Neural crest cell (in vitro differentiated cells): ENCODE measurements at places on chromosomes 5 and 9. TPM values are rescaled to one million over a fixed set of nuclear protein-coding genes. Genes with fewer than 3 reads are reported as not detected.
A peak's percentile ranks its signal among the peaks of the same experiment; 100 is the strongest.

Gene MEIKIN
- not detected in 2 replicates for total RNA-seq

Gene SLC25A2
- total RNA-seq = 0.72 and 1.1 TPM in 2 replicates

Gene ZNF366
- not detected in 2 replicates for total RNA-seq

Gene POLE3
- 86.5 and 86.6 TPM in 2 replicates for total RNA-seq

Gene TAF11L6
- not detected in 2 replicates for total RNA-seq

Gene FGF18
- 2.4 TPM in 2 replicates for total RNA-seq

Gene TPPP
- total RNA-seq = 2.6 and 2.7 TPM in 2 replicates

Gene PRUNE2
- total RNA-seq = 4.3 and 5.4 TPM in 2 replicates

Gene CAMK2A
- total RNA-seq = 0.30 and 0.59 TPM in 2 replicates

Gene SH2D3C
- total RNA-seq = 6.0 and 7.2 TPM in 2 replicates

Gene TMEM203
- 45.0 and 49.7 TPM in 2 replicates for total RNA-seq

DNA sequence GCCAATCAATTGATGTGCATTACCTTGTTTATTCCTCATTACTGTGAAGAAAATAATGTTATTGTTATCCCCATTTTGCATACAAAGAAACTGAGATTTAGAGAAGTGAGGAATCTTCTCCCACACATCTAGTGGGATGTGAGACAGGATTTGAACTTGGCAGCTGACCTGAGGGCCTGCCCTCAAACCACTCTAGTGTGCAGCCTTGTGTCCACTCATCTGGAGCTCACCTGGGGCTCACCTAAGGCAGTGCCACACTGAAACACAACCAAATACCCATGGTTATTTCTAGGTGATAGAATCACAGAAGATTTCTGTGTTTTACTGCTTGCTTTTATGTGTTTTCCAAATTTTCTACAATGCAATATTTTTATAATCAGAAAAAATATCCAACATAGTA lies 94.7 kb upstream of the SAP30L start:
- H3K4me3 ChIP-seq = no peak overlapping the region
- H3K36me3 ChIP-seq = no peaks in the 10 kb centered on the region
- peaks cover 24% of the 10 kb centered on the region for H3K4me1 ChIP-seq
- no peaks in the 10 kb centered on the region for H3K27me3 ChIP-seq
- no peak for DNase-seq

DNA sequence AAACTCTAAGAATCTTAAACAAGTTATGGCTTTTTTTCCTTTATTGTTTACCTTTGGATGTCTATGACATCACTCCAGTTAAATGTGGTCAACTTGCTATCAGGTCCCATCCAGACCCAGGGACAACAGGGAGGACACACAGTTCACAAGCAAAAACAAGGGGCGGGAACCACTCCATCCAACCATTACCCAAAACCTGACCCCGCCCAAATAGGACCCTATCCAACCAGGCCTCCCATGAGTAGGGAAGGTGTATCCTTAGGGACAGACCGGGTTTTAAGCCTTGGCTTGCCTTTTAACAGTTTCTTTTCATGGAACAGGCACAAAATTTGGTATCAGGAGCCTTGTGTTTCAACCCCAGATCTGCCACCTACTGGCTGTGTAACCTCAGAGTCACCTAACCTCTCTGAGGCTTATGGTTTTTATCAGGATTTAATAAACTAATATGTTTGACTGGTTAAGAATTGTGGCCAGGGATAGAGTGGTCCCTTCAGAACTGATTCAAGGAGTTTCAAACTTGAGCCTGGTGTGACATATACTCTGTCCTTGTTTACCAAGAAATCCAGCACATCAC lies 127.7 kb upstream of the RAD23B start:
- H3K4me3 ChIP-seq = no peak overlapping the region
- no peak overlapping the region for H3K27ac ChIP-seq
- H3K27me3 ChIP-seq = no peaks in the 10 kb centered on the region
- DNase-seq = no peak
- H3K4me1 ChIP-seq = peaks cover 6% of the 10 kb centered on the region

GRCh38 chr5:68953231-68953874 lies 140.5 kb upstream of the SLC30A5 start:
- no peak overlapping the region for H3K27ac ChIP-seq
- H3K4me1 ChIP-seq = peaks cover 8% of the 10 kb centered on the region
- no peak overlapping the region for H3K4me3 ChIP-seq
- H3K27me3 ChIP-seq = no peaks in the 10 kb centered on the region

DNA sequence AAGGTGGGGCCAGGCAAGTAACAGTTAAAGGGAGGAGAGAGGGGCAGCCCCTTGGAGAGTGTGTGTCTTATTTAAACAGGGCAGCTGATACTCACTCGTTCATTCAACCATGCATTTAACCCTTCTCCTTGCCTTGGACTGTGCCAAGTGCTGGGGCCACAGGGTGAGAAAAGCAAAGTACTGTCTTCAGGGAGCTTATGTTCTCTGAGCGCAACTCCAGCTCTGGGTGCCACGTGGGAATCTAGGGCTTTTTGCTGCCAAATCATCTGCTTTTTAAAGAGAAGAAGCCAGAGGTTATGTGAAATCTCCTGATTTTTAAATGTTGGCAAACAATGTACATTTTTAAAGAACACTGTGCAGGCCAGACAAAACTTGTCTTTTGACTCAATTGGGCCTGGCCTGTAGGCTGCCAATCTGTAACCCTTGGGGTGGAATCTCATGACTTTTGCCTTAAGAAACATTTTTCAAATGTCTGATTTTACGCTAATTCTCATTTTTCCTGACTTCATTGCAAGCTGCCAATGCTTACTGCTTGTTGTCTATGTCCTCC lies 157.8 kb downstream of the NTRK2 start:
- peaks cover 16% of the 10 kb centered on the region for H3K4me1 ChIP-seq
- no peaks in the 10 kb centered on the region for H3K36me3 ChIP-seq
- peak overlapping the region; percentile 39 for H3K27ac ChIP-seq
- DNase-seq = no peak
- no peak overlapping the region for H3K4me3 ChIP-seq

DNA sequence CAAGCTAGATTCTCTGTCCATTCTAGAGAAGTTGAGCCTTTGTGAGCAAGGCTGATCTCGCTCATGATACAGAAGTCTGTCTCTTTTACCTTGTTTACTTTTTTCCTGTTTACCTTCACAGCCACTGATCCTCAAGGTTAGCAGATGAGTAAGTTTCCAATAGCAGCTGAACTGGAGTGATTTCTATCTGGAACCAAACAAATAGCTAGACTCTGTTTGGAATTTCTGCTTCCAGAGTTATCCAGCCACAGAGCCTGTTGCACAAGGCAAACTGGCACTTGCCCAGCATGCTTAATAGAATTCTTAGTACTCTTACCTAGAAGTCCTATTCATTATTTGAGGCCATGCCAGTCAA lies 12.8 kb upstream of the PANK3 start:
- H3K4me3 ChIP-seq = no peak overlapping the region
- peaks cover 4% of the 10 kb centered on the region for H3K4me1 ChIP-seq
- no peaks in the 10 kb centered on the region for H3K36me3 ChIP-seq
- H3K27ac ChIP-seq = no peak overlapping the region

DNA sequence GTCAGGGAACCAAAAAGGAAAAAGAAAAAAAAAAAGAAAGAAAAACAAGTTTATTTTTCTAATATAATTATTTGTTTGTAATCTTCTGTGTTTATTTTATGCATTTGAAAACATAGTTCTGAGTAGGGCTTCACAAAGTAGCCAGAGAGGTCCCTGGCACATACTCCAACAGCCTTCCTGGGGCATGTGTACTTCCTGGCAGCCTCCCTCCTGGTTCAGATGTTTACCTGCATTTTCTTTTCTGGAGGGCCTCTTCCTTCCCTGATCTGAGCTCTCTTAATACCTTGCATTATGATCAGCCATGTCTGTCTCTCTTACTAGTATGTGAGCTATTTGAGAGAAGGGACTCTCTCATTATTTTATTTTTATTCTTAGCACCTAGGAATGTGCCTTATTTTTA lies 361.8 kb downstream of the KDM4C start:
- H3K4me3 ChIP-seq = no peak overlapping the region
- no peaks in the 10 kb centered on the region for H3K27me3 ChIP-seq
- no peaks in the 10 kb centered on the region for H3K36me3 ChIP-seq
- no peak overlapping the region for H3K27ac ChIP-seq

GRCh38 chr5:74013222-74013621 lies 387.2 kb downstream of the ARHGEF28 start:
- H3K36me3 ChIP-seq = no peaks in the 10 kb centered on the region
- H3K27ac ChIP-seq = no peak overlapping the region
- DNase-seq = no peak

- no peak for DNase-seq
- peaks cover 33% of the 10 kb centered on the region for H3K4me1 ChIP-seq
- H3K27ac ChIP-seq = peak overlapping the region; percentile 97
- H3K36me3 ChIP-seq = no peaks in the 10 kb centered on the region
- no peak overlapping the region for H3K4me3 ChIP-seq
Measured at GRCh38 chr5:179319123-179319522, 26.1 kb downstream of the ADAMTS2 start.

GRCh38 chr5:150147670-150148069 lies 8.0 kb downstream of the PDGFRB start:
- DNase-seq = no peak
- no peaks in the 10 kb centered on the region for H3K36me3 ChIP-seq
- H3K4me1 ChIP-seq = peaks cover 53% of the 10 kb centered on the region
- no peaks in the 10 kb centered on the region for H3K27me3 ChIP-seq
- no peak overlapping the region for H3K4me3 ChIP-seq

- H3K27ac ChIP-seq = no peak overlapping the region
- no peak for DNase-seq
- no peak overlapping the region for H3K4me3 ChIP-seq
Measured at GRCh38 chr9:127067603-127068220, 54.7 kb downstream of the ANGPTL2 start.

DNA sequence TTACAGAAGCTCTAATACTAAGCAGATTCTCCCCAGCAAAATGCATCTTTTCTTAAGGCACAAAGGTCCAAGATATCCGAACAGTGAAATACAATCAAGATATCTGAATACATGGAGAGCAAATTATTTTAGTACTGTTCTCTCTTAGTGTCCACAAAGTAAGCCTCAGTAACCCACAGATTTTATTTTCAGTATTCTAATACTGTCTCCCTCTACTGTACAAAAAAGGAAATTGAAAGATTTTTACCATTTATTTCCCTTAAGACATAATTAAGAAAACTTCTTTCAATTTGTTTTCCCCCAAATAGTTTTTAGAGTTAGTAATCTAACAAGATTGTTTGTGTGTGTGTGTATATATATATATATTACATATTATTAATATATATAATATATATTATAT lies 24.7 kb upstream of the NOL6 start:
- no peaks in the 10 kb centered on the region for H3K4me1 ChIP-seq
- H3K36me3 ChIP-seq = no peaks in the 10 kb centered on the region
- no peaks in the 10 kb centered on the region for H3K27me3 ChIP-seq

DNA sequence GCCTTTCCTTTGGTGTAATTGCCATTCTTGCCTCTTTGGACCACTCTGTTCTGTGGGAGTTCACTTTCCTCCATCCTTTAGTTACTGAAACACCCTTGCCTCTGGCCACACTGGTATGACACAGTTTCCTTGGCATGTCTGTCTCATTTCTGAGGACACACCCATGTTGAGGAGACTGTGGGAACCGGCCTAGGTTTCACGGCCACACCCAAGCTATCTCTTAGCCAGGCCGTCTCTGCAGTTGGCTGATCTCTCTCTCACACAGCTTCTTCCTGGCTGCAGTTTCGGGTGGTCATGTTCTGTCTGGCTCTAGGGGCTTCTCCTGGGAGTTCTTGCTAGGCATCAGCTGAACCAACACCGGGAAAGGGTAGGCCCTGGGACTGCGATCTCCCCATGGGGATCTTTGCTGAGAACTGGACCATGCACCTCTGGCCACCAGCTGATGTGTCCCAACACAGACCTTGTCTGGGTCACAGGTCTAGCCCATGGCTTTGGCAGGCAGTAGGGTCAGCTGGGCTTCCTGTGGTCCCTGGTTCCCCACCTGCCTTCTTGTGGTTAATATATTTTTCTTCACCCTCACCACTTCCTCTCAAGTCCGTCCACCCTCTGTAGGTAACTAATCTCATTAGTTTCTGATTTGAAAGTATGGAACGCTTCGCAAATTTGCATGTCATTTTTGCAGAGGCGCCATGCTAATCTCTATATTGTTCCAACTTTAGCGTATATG lies 24.9 kb downstream of the ARHGEF37 start:
- no peak for DNase-seq
- no peaks in the 10 kb centered on the region for H3K36me3 ChIP-seq
- H3K4me3 ChIP-seq = no peak overlapping the region
- no peaks in the 10 kb centered on the region for H3K4me1 ChIP-seq

DNA sequence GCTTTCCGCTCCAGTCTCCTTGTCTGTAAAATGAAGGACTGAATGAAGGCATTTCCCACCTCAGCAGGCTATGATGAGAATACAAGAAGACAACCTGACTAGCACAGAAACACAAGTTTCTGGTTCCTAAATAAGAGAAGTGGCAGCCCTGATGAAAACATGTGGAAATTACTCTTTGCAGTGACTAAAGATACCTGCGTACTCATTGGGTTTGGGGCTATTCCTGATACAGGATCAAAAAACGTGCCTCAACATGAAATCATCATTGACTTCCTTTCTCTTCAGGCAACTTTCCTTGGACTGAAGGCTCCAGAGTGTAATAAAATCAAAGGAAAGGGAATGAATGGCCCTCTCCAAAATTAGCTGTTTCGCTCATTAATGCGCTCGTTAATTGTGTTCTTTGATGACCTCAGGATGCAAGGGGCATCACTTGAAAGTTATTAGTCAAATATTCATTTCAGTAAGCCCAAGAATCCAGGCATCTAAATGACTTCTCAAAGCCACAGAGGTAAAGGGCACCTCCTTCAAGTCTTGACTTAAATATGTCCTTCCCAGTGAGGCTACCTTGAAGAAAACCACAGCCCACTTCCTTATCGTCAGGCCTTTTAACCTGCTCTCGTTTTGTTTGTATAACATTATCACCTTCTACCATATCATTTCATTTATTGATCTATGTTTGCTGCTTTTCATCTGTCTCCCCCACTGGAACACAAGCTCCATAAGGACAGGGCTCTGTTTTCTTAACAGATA lies 68.9 kb downstream of the RASEF start:
- no peak for DNase-seq
- peaks cover 17% of the 10 kb centered on the region for H3K4me1 ChIP-seq
- H3K36me3 ChIP-seq = no peaks in the 10 kb centered on the region
- no peaks in the 10 kb centered on the region for H3K27me3 ChIP-seq

DNA sequence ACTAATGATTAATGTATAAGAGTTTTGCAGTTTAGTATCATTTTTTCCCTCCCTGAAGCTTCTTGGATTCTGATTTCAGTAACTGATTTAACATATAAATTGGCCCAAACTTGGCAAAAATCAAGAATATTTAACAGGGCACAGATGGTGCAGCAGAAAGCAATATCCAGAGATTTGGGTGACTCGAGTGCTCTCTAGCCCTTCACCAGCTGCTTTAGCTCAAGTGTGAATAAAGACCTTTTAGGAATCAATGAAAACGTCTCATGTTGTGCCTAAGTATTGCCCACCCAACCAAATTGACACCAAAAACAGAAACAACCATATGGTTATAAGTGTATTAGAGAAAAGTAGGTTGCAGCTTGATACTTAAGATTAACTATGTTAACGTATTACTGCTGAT lies 933.4 kb upstream of the PTPRD start:
- peaks cover 6% of the 10 kb centered on the region for H3K4me1 ChIP-seq
- no peaks in the 10 kb centered on the region for H3K27me3 ChIP-seq
- no peak overlapping the region for H3K4me3 ChIP-seq
- DNase-seq = no peak
- no peak overlapping the region for H3K27ac ChIP-seq
